ENCODE measurements at places on chromosomes 12 and 14.

DNA sequence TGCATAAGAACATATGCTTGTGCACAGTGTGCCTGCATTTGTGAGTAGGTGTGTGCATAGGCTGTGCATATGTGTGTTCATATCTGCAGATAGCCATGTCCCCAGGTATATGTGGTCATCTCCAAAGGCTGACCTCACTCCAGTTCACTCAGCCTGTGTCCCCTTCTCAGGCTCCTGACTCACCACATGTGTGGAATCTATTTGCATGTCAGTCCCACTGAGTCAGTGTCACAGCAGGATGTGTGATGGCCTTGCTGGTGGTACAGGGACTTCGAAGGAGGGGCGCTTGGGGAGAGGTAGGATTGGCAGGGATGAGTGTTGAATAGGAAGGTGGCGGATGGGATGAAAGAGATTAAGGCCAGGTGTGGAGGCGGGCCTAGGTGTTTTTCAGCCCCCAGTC, 35.5 kb downstream of the KRT80 start:
- no peak for DNase-seq

GRCh38 chr14:96084796-96085195, 45.6 kb downstream of the C14orf132 start:
- no peak for DNase-seq

DNA sequence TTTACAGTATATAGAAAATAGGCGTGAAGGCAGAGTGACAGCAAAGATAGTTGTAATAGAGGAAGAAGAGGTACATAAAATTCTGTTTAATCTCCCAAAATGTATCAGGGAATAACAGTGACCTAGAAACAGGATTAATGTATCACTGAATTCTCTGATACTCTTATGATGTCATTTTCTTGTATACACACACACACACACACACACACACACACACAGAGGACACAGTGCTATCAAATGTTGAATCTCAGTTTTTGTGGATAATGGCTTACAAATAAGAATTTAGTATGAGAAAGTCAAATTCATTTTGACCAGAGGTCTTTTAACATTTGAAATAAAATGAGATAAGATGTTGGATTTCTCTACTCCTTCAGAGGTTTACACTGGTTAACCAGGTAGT, 4.3 kb upstream of the LRIG3 start:
- no peak for DNase-seq

- DNase-seq, result no peak
Observed at GRCh38 chr12:55636116-55636655, 506 bp upstream of the OR10P1 start.

DNA sequence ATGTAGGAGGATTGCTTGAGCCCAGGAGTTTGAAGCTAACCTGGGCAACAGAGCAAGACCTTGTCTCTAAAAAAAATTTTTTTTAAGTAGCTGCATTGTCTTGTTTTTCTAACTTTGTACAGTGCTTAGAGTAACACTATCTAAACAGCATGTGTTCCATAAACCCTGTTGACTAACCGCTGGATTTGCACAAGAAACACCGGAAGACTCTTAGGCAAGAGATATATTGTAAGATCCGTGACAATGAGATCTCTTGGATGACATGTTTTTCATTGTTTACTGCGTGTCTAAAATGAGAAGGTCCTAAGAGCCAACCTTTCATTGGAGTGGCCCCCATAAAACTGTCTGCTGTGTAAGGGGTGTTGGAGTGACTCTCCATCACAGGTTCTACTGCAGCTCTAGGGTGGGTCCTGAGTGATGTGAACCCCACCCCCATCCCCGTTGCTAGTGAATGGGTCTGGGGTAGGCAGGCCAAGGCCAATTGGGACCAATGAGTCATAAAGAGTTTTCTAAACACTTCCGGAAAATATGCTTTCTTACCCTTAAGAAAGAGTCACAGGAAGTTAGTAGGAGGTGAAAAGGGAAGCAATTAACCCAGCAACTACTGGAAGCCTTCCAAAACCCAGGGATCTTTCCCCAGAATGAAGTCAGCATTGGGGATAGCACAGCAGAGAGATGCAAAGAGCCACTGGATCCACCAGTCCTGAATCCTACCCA, 24.3 kb upstream of the PCNX1 start:
- DNase-seq, result no peak

- no peak for DNase-seq
Observed at GRCh38 chr12:99453836-99454538, 193.6 kb upstream of the GARIN6 start.

- no peak for DNase-seq
Observed at GRCh38 chr14:44170101-44170500, 337.0 kb downstream of the FSCB start.

- no peak for DNase-seq
Observed at GRCh38 chr14:101539880-101540279, 21.4 kb upstream of the DIO3 start.

GRCh38 chr14:69629225-69630127, 18.1 kb downstream of the SUSD6 start:
- no peak for DNase-seq

- DNase-seq, result no peak
Observed at GRCh38 chr12:74732826-74733225, 195.2 kb downstream of the ATXN7L3B start.

DNA sequence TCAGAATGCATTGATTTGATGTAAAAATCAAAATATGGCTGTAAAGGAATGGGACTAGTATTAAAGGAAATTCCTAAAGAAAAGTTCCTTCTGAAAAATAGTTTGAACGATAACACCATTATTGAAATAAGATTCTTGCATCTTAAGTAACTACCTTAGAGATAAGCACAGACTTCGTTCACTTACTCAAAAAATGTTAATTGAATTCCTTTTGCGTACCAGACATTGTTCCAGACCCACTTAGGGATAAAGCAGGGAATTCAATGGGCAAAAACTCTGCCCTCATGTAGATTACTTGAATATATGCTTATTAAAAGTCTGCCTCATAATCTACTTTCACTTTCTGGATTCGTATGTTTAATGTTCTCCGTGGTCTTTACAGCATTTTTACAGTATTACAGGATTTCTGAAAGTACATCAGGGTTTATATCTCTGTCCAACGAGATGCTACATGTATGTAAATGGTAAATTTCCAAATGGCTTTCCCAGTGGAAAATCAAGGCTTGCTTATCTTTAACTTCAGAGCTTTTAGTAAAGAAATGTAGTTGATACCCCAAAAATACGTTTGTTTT, 213.7 kb downstream of the GXYLT1 start:
- no peak for DNase-seq

- no peak for DNase-seq
Observed at GRCh38 chr14:101980700-101981099, 16.3 kb downstream of the DYNC1H1 start.

GRCh38 chr12:47202176-47202575, 122.4 kb upstream of the AMIGO2 start:
- DNase-seq, result no peak

- no peak for DNase-seq
Observed at GRCh38 chr12:104933128-104933527, 25.0 kb downstream of the SLC41A2 start.

- DNase-seq, result peak; percentile 7
Observed at GRCh38 chr14:37172024-37172869, at the start of gene SLC25A21. SLC25A21 (minus strand) TSS chr14:37172606.

DNA sequence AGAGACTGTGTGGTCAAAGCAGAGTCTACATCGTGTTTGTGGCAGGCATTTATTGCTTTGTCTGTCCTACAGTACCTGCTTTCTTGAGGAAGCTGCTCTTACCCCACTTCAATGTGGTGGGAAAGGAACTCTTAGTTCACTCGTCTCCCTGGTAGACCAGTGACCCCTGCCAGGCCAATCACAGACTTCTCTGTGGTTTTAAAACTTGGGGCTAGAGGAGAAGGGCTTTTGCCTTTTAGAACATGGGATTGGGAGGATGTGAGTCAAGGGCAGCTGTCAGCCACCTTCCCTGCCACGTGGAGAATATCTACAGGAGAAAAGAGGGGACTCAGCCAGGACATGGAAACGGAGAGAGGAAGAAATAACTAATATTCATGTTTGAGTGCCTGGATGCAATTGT, 36.8 kb upstream of the TMED10 start:
- no peak for DNase-seq

DNA sequence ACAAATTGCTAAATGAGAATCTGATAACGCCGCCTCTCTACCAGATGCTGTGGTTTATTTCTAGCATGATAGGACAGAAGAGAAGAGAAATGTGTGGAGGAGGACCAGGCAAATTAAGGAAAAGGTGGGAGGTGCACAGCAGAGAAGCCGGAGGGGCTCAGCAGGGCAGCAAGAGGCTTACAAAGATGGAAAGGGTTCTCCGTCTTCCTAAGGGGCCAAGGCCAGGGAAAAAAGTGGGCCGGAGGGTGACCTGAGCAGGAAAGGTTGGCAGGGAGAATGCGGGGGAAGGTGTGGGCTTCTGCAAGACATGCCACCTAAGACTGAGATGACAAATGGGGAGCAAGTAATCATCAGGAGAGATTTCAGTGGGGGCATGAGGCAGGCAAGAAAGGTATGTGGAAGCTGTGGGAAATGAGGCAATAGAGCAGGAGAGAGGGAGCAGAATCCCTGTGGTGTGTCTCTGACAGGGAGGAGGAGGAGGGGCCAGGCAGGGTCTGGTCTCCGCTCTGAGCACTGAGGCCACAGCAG, 18.7 kb downstream of the MANSC1 start:
- no peak for DNase-seq

DNA sequence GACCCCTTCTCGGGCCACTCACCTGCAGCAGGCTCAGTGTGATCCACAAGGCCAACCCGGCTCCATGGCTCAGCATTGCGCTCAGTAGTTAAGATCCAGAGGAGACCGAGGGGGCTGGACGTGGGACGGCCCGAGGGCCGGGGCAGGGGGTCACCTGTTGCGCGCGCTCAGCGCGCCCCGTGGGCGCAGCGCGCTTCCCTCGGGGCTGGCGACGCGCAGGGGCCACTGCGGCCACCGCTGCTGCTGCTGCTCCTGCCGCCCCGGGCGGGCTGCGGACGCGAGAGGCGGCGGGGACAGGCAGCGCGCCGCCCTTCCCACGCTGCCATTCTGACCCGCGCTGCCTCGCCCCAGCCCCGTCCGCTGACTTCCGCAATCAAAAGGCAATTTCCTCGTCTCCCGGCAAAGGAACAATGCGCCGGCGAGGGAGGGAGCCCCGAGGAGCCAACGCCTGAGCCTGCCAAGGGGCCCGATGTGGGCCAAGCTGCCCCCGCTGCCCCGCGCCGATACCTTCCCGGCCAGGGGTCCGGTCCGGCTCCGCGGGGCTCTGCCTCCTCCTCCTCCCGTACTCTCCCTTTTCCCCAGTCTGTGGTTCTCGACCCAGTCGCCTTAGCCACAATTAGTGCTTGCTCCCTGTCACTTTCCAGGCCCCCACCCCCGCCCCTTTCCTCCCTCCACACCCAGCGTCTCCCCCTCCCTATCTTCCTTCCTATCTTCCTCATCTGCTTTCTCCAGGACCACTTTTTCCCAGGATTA, 27.3 kb downstream of the PTPRB start:
- DNase-seq, result peak; percentile 12

DNA sequence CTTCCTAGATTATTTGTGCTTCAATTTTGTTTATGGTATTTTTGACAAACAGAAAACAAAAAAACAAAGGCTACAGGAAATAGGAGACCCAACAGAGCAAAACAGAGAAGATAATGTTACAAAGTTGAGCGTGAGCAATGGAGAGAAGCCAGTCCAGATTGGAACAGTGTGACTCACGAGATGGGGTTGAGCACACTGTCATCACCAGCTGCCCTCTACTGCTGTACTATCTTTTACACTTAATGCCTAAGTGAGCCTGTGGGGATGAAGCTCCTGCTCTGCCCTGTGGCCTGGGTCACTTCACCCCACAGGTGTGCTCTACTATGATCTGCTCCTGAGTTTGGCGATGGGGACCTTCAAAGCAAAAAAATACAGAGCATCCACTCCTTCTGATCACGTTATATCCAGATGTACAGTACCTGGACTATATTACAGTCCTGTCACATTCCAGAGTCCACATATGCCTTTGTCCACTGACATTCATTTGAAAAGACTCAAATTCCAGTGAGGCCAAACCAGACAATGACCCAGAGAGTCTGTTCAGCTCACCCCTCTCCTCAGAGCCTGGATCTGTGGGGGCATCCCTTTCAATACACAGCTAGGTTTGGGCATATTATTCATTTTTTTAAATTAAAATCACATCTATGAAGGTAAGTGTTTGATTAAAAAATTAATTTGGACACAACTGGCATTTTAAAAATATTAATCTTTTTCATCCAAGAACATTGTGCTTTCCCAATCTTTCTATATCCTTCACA, 4.4 kb downstream of the IPO8 start:
- DNase-seq, result no peak

Measured in stimulated activated CD4-positive, alpha-beta T cell treated with anti-CD3 and anti-CD28 coated beads, Interleukin-2, amount 100 ng/mL, for 24 hours (primary cell).